Inflammatory macrophage (primary cell): ENCODE measurements at places on chromosomes 1 and 21.

DNA sequence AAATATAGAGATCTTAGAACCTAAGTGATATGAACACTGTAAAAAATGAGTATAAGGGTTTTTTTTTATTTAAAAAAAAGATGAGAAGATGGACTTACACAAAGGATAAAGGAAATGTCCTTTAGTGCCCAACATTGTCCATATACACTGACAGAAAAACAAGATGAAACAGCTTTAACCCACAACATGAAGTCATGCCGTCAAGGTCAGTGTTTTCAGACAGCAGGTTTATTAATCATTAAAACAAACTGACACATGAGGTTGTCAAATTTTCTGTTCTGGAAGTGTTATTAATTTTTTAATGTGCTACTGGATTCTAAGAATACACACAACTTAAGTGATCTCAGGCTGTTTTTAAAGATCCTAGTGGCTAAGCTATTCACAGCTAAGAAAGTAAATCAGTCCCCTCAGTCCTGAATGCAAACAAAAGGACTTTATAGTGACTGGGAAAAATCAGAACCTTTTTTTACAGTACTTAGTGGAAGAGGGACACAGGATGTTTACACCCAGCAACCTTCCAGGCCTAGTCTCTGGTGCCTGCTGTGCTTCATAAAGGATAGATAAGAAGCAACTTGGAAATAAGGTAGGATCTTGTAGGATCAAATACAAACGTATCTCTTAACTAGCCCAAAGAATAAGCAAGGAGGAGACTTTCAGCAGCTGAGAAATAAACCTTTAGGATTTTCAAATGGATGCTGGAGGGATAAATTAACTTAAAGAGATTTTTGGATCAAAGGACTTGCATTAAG lies 21.9 kb upstream of the PKN2 start:
- DNase-seq, result no peak

GRCh38 chr1:166155108-166155507 lies 11.7 kb downstream of the FAM78B start:
- no peak for DNase-seq

DNA sequence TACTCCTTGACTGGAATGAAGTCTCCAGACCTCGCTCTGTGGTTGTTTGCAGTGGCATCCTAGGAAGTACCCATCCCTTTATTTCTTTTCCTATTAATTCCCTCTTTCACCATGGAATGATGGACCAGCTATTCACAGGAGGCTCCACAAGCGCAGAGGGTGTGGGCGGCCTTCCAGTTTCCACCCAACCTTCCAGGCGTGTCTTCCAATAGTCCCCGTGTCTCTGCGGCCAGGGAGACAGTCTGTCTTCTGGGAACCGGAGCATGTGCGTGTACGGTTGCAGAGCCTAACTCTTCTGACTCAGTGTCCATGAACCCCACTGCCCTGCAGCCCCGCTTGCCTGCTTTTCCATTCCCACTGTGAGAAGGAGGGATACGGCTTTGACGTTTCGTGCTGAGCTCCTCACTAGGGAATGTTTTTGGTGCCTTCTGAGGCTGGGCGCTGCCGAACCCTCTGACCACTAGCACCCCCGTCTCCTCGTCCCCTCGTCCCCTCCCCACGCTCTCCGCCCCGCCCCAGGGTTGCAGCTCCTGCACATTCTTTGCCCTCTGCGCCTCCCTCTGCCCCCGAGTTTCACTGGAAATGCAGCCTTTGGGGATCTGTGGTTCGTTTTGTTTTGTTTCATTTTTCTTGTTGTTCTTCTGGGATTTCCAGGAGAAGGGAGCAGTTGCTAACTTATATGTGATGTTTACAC lies 26.3 kb upstream of the FAM3B start:
- no peak for DNase-seq

DNA sequence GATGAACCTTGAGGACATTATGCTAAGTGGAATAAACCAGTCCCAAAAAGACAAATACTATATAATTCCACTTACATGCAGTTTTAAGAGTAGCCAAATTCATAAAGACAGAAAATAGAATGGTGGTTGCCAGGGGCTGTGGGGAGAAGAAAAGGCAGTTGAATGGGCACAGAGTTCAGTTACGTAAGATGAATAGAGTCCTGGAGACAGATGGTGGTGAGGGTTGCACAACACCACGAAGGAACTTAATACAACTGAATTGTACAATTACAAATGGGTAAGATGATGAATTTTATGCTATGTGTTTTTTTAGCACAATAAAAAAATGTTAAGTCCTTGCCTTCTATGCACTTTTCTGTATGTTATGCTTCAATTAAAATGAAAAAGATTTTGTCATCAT lies 66.6 kb downstream of the CD34 start:
- peak; percentile 49 for DNase-seq

DNA sequence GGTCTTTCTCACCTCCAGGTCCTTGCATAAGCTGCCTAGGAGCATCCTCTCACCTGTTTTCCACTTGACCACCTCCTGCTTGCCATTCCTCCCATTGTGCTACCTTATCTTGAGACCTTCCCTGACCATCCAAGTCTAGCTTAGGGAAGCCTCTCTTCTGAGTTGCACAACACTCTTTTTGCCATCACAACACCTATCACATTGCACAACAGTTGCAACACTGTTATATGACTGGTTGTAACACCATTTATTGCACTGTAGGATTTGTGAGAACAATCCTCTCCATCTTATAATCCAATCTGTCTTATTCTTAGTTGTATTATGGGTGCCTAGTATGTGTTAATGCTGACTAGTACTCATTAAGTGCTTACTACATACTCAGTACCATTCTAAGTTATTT lies 488.7 kb downstream of the OMA1 start:
- no peak for DNase-seq

DNA sequence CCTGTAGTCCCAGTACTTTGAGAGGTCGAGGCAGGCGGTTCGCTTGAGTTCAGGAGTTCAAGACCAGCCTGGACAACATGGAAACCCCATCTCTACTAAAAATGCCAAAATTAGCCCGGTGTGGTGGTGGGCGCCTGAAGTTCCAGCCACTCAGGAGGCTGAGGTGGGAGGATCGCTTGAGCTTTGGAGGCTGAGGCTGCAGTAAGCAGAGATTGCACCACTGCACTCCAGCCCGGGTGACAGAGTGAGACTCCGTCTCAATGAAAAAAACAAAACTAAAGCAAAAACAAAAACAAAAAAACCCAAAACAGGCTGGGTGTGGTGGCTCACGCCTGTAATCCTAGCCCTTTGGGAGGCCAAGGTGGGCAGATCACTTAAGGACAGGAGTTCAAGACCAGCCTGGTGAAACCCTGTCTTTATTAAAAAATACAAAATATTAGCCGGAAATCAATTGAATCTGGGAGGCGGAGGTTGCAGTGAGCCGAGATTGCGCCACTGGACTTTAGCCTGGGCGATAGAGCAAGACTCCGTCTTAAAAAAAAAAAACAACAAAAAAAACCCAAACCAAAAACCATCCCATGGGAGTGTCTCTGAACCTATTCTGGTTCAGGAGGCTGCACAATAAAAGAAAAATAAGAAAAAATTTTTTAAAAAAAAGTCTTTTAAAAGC lies 1.7 kb upstream of the CGN start:
- no peak for DNase-seq

GRCh38 chr1:184075055-184076029 lies 23.8 kb downstream of the TSEN15 start:
- peak; percentile 58 for DNase-seq

GRCh38 chr1:17167041-17167785 lies 37.7 kb upstream of the PADI1 start:
- DNase-seq, result no peak

- DNase-seq, result no peak
These were observed 193.9 kb upstream of the SNX7 start for GRCh38 chr1:98467586-98467985.
